ENCODE measurements at places on chromosomes 11 and 22.

- peak; percentile 53 for DNase-seq
These were observed at the start of gene CCDC89 for GRCh38 chr11:85685820-85686459. TSS of gene CCDC89 (minus strand) at chr11:85686195. CDS start at chr11:85686130, 65 bp downstream.

DNA sequence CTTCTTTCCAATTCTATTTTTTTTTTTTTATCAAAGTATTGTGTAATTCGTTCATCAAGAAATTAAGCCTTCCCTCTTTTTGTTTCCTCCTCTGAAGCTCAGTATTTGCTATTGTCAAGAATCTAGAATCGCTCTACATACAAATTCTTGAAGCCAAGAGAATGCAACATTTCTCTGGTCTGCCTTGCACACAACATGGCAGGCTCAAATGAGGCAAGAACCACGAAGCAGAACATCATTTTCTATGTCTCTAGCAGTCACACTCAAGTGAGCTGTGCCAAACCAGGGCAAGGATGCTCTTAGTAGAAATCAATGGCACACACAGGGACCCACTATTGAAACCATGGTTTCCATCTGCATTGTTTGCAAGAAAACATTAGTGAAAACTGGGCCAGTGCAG is 46.7 kb upstream of the SLC1A2 start:
- DNase-seq, result no peak

GRCh38 chr11:2314525-2315394 is 12.9 kb downstream of the TSPAN32 start:
- no peak for DNase-seq

- DNase-seq, result no peak
These were observed 10.2 kb upstream of the NXPE2 start for GRCh38 chr11:114668109-114668508.

DNA sequence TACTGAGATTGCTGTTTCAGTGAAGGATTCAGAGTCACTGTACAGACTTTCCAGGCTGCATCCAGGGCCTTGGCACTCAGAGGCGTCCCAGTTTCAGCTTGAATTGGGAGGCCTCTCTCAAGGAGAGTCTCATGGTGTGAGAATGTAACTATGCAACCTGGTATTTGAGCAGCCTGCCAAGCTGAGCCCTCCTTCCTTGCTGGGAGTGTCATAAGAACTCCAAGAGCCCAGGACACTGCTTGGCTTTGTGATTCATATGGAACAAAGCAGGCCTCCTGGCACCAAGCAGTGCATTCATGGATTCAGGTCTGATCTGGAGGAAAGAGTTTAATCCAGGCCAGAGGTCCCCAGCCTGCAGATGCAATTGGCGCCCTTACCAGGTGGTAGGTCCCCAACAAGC is 171.7 kb downstream of the DBX1 start:
- no peak for DNase-seq

- DNase-seq, result no peak
These were observed 14.0 kb downstream of the CAPN5 start for GRCh38 chr11:77080643-77081210.

GRCh38 chr11:12689029-12689755 is 15.0 kb downstream of the TEAD1 start:
- DNase-seq, result no peak

DNA sequence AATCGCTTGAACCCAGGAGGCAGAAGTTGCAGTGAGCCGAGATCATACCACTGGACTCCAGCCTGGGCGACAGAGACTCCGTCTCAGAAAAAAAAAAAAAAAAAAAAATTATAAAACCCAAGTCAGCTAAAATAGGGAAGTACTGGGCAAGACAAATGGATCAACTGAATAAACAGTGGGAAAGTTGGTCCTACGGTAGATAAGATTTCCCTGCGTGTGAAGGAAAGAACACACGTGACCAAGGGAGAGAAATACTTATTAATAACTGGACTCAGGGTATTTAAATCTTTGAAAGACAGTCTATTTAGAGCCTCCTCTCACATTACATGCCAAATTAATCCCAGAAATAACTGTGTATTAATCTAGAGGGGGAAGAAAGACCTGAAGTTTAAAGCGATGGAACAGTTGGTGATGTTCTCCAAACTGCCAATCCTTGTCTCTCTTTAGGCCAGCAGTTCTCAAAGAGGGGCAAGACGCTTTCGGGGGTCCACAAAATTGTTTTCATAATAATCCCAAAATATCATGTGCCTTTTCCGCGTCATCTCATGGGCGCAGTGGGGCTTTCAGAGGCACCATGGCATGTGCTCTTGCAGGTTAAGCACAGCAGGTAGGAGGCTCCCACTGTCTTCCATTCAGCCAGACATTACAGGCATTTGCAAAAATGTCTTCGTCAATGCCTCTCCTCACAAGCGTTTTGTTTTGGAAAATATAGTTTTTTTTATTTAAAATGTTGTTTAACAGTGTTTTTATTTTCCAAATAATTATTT is 6.6 kb downstream of the RTL6 start:
- no peak for DNase-seq

DNA sequence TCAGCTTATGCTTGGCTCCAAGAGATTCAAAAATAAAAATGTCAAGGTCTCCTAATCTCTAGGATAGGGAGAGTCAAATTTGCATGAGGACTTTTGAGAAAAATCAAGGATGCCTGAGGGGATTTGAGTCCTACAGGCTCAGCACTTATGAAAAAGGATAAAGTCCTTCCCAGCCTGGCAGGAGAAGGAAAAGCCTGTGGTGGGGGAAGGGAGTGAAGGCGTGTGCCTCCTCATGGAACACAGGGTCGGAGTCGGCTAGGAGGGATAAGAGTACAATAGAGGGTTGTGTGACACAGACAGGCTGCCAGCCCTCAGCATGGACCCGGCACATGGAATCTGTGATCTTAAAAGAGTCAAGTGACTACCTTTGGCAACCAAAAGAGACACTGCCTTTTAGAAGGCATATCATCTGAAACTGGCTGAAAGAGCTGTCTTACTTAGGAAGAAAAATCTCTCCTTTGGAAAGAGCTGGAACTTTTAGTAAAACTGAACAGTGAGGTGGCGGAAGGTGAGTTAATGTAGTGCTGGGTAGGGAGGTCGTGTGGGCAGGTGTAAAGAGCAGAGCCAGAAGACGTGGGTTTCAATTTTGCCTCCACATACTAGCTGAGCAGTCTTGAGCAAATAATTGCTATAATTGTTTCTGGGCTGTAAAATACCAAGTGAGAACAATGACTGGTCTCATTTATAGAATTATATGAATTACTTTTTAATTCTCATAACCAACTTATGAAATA is 58.8 kb upstream of the RDX start:
- DNase-seq, result no peak

DNA sequence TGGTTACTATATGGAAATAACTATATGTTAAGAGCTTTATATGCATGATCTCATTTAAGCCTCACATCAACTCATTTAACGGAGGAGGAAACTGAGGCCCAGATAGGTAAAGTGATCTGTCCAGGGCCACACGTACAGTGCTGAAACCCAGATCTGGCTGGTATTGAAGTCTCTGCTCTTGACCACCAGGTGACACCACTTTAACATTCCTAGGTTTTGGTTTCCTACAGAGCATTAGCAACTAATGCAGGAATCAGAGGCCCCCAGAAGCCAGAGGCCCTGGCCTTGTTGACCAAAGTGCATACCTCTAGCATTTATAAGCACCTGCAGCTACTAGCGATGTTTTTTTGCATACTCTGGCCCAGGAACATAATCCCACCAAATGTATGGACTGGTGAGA is 12.9 kb upstream of the LIMK2 start:
- DNase-seq, result no peak

GRCh38 chr11:8031248-8032115 is 44.3 kb downstream of the EIF3F start:
- no peak for DNase-seq

DNA sequence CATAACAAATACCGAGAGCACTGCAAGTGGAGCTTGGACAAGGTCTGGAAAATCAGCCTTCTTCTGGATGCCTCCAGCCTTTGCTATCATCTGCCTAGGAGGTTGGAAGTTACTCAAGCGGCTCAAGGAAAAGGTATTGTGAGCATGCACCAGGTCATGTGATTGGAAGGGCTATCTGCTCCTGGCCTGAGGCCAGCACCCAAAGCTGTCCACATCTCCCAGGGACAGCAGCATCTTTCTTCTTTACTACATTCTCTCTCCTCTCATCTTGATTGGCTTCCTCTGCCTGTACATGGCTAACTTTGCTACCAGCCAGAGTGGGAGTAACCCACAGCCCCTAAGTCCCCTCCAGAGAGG is 44.2 kb upstream of the AMPD3 start:
- no peak for DNase-seq

DNA sequence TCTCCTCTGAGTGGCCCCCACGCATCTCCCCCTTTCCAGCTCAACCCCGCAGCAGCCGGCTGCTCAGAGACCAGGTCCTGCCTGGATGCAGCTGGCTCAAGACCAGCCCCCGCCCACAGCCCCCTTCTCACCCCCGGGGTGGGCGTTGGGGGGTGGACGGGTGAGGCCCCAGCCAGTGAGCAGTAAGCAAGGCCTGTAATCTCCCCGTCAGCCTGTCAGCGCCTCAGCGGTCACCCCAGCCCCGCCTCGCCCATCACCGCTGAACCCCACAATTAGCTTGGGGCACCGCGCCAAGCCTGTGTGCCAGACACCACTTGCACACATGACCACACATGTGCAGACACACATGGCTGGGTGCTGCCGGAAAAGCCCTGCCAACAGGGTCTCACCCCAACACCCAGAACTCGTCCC is 5.9 kb downstream of the PLXNB2 start:
- DNase-seq, result no peak

DNA sequence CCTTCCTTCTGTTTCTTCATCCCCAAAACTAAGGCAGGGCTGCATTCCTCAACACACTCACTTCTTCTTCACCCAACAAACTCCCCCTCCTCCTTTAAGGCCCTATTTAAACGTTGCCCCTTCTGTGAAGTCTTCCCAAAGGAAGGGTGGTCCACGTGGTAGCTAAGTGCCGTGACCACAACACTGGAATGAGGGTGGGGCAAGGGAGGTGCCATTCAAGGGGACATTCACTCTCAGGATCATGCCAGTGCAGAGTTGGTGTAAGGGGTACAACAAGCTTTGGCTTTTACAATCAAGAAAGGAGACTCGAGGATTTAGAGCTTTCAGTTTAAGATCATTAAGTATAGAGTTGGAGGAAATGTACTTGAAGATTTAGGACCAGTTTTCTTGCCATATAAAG is 8.0 kb upstream of the MS4A10 start:
- no peak for DNase-seq

GRCh38 chr11:100730266-100730665 is 43.2 kb downstream of the ARHGAP42 start:
- DNase-seq, result no peak

DNA sequence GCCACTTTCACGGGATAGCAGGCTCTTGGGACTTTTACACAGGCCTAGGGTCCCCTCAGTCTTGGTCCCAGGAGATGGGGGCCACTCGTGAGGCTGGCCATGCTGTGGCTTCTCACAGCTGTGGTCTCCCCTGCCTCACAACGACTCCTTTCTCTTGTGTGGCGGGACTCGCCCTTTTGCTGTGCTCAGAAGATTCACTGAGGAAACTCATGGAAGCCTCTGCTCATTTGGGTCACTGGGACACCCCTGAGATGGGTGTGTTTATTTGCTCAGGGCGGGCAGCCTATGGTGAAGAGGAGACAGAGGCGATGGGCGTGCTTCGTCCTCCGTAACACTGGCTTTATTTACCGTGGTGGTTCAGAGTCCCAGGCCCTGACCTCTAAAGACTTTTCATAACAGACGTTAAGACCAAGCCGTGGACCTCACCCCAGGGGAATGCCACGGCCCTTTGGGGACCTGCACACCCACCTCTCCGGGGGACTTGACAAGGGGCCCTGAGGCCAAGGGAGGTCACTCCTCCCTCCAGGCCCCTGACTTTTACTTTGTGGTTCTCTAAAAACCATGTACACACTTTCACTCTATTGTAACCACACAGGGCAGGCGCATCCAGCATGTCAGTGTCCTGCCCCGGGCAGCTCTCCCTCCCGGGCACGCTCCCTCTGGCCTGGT is 15.5 kb downstream of the TEF start:
- no peak for DNase-seq

DNA sequence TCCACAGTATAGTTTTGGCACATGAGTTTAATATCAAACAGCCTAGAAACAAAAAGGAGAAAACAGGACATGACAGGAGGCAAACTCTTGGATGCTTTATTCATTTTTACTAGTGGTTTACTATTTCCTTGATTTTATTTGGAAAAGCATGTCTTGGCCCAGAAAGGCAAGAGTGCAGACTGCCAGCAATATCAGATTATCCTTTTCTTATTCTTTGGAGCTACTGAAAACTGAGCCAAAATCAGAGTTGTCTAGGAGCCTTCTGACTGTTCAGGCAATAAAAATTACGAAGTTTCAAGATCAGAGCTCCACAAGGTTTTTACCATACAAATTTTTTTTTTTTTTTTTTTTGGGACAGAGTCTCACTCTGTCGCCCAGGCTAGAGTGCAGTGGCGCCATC is 16.0 kb downstream of the CELF1 start:
- DNase-seq, result no peak

DNA sequence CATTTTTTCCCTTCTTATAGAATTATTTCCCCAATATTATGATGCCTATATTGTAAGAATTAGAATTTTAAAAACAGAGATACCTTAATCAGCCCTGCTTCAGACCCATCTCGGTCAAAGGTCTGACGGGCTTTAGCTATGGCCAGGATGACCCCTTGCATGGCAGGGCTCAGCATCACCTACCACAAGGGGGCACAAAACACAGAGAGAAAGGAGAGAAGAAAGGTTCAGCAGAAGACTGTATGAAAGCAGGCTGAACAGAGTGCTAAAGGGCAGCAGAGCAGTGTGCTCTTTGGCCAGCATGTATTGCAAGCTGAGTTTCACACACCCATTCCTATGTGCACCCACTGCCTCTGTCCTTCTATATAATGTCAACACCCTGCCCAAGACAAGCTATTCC is 26.8 kb downstream of the CLDN25 start:
- DNase-seq, result no peak

- no peak for DNase-seq
These were observed 1.2 kb upstream of the MICALL1 start for GRCh38 chr22:37904572-37905533.

GRCh38 chr11:11866203-11866602 is 24.4 kb downstream of the USP47 start:
- DNase-seq, result no peak

GRCh38 chr11:75189911-75190310 is 39.0 kb downstream of the SLCO2B1 start:
- no peak for DNase-seq

DNA sequence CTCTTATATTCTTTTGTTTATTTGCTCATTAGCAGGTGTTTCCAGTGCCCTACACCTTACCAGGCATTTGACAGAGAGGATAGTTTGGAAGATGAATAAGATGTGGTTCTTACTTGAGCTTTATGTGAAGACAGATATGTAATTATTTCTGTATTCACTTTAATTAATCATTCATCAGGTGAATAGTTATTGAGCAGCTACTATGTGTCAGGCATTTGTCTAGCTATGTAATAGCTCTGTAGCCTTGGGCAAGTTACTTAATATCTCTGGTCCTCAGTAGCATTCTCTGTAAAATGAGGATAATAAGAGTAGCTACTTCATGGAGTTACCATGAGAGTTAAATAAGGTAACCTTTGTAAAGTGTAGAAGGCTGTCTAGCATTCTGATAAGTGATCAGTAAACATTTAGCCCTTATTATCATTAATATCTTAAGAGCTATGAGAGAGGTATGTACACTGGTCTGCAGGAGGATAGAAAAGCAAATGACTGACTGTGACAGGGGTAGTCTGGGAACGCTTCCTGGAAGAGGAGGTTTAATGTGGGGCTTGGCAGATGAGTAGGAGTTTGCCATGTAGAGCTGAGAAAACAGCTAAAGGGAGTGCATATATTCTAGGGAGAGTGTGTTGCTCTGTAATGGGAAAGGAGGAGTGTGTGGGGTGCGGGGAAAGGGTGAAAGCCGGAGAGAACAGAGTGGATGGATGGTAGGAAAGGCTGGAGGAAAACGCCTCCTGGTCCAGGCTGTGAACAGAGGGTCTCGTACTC is 56.1 kb downstream of the MICAL2 start:
- DNase-seq, result no peak

- no peak for DNase-seq
These were observed 668.0 kb downstream of the BRD1 start for GRCh38 chr22:49159711-49160110.

All from NCI-H774 (cell line).